NCI-H1048 (cell line): ENCODE measurements at places on chromosomes 11 and 22.

DNA sequence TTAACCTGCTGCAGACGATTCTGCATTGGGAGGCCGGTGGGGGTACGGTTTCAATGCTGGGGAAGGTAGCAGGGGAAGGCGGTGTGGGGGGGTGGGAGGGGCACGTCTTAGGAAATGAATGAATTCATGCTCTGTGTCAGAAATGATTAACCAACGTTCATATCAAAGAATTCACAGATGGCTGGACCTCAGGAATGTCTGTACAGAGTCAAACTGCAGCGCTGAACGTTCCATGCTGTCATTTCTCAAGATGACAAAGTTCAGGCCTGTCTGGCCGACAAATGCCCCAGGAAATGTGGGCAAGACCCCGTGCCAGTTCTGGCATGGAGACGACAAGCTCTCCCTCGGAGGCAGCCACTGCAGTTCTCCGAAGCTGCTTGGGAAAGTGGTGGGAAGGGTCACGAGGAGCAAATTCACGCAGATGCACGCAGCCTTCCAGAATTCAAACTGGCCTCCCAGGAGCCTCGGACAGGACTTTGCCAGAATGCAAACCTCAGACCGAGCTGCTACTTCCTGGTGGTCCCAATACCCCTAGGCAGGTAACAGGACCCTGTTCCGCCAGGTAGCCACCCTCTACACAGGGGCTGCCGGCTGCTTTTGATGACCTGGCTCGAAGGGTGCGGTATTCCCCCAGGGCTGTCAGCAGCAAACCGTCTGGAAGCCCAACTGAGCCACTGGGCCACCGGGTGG, 81.5 kb downstream of the TRMU start:
- DNase-seq: no peak

- DNase-seq: no peak
Observed at GRCh38 chr11:58639669-58640068, 17.2 kb downstream of the CNTF start.

DNA sequence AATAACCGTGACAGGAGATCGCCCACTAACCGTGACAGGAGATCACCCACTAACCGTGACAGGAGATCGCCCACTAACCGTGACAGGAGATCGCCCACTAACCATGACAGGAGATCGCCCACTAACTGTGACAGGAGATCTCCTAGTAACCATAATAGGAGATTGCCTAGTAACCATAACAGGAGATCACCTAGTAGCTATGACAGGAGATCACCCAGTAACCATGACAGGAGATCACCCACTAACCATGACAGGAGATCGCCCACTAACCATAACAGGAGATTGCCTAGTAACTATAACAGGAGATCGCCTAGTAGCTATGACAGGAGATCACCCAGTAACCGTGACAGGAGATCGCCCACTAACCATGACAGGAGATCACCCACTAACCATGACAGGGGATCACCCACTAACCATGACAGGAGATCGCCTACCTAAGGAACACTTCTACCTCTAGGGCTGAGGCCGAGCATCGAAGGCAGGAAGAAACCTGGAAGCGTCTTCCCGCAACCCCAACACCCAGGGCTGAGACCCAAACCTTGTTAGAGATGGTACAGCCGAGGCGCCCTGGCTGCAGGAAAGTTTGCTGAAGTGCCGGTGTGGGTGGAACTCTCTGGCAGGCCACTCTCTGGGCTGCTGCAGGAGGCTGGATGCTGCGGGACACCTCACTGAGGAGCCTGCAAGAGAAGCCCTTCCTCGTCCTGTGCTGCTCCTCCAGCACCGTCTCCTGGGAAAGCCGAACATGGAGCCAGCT, 67.5 kb upstream of the THY1 start:
- no peak for DNase-seq

GRCh38 chr11:87355596-87355995, 317.9 kb downstream of the TMEM135 start:
- DNase-seq: no peak

- no peak for DNase-seq
Observed at GRCh38 chr22:37647928-37648327, 8.5 kb downstream of the SH3BP1 start.

- DNase-seq: no peak
Observed at GRCh38 chr22:49614966-49615965, 212.4 kb downstream of the BRD1 start.

- no peak for DNase-seq
Observed at GRCh38 chr11:40188848-40189247, 1270.6 kb downstream of the LRRC4C start.

- DNase-seq: no peak
Observed at GRCh38 chr11:124670732-124671131, 2.8 kb downstream of the SIAE start.
